K562 (cell line): ENCODE measurements at places on chromosomes 6 and 20. TPM values are rescaled to one million over a fixed set of nuclear protein-coding genes. Genes with fewer than 3 reads are reported as not detected.

SAMD10 gene
- 12.1 and 15.2 TPM in 2 replicates for total RNA-seq

BLTP3A gene
- 30.2 and 34.6 TPM in 2 replicates for total RNA-seq

BMP7 gene
- total RNA-seq: 0.13 and 0.18 TPM in 2 replicates

CALHM4 gene
- not detected in 2 replicates for total RNA-seq

DNA sequence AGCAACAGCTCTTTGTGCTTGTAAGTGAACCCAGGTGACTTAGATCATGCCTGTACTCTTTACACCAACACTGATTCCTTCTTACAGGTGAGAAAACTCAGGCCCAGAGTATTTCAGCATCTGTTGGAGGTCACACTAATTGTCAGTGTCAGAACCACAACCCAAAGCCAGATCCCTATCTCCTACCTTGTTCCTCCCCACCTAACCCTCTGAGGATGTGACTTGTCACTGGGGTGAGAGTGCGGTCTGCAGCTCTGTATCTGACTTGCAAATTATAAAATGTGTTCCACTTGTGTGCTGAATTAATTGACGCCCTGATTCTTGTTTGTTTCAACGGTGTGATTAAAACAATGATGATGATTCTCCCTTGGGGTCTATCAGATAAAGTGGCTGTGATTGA is 232.5 kb upstream of the KCNG1 start:
- no peak overlapping the region for H3K27ac ChIP-seq
- H3K4me3 ChIP-seq: no peak overlapping the region
- H3K4me1 ChIP-seq: no peaks in the 10 kb centered on the region

- H3K27me3 ChIP-seq: no peaks in the 10 kb centered on the region
- no peaks in the 10 kb centered on the region for H3K4me1 ChIP-seq
- no peaks in the 10 kb centered on the region for H3K36me3 ChIP-seq
- no peak overlapping the region for H3K27ac ChIP-seq
- no peak overlapping the region for H3K4me3 ChIP-seq
These were observed 302.5 kb downstream of the DHX35 start for GRCh38 chr20:39264506-39265172.

DNA sequence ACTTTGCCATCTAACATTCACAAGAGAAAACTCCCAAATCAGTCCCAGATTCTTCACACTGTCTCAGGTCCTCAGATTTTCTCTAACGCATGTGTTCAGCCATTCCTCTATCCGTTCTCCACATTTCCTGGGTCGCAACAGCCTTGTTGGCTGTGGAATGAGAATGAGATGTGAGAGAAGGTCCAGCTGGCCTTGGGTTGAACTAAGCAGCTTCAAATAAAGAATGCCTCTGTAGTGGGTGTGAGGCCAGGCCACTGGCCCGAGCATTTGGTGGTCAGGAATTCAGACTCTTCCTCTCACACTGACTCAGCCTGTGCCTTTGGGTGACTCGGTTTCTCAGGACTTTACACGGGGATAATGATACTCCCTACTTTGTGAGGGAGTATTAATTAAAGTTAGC is 73.8 kb upstream of the CCN6 start:
- no peaks in the 10 kb centered on the region for H3K36me3 ChIP-seq
- no peak for DNase-seq
- H3K27me3 ChIP-seq: peaks cover 15% of the 10 kb centered on the region; the same call in 1 of the 2 replicates
- no peak overlapping the region for H3K27ac ChIP-seq
- no peaks in the 10 kb centered on the region for H3K4me1 ChIP-seq

GRCh38 chr20:42587427-42587826 is 602.3 kb downstream of the PTPRT start:
- H3K4me1 ChIP-seq: no peaks in the 10 kb centered on the region
- no peak for DNase-seq
- H3K27ac ChIP-seq: no peak overlapping the region

DNA sequence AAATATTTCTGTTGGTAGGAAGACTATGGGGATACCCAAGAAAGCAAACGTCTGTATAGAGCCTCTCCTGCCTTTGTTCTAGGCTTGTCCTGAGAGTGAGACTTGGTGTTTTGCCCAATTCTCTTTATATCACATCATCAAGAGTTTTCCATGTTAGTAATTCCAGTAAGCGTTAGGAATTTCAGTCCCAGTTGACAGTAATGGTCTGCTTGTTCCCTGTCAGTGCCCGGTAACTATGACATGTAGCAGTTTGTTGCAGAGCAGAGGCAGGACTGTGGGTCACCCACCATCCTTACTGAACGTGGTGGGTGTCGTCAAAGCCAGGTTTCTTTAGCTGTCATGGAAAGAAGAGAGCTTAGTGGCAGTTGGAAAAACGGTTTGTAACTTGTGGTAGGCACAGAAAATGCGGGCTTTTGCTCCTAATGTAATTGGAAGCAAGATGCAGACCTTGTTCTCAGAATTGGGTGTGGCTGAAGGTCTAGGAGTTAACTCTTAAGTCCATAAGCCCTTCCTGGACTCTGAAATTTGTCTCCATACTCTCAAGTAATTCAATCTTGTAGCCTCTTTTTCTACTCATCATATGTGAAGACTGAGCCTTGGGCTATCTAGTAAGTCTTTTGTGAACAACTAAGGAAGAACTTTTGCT is 188.8 kb downstream of the TMEM242 start:
- no peak for DNase-seq
- peaks cover 3% of the 10 kb centered on the region; the same call in 2 of the 3 replicates for H3K4me1 ChIP-seq
- no peaks in the 10 kb centered on the region for H3K27me3 ChIP-seq
- no peak overlapping the region for H3K27ac ChIP-seq
- H3K4me3 ChIP-seq: no peak overlapping the region

- DNase-seq: no peak
- peaks cover 9% of the 10 kb centered on the region for H3K4me1 ChIP-seq
- peaks cover 31% of the 10 kb centered on the region for H3K27me3 ChIP-seq
- H3K36me3 ChIP-seq: no peaks in the 10 kb centered on the region
- no peak overlapping the region for H3K4me3 ChIP-seq
These were observed 32.5 kb downstream of the TFEB start for GRCh38 chr6:41702771-41703494.

- 0 out of 3 replicates have a peak, but pooled peaks cover 2% of the 10 kb centered on the region for H3K27me3 ChIP-seq
- no peaks in the 10 kb centered on the region for H3K36me3 ChIP-seq
- no peak overlapping the region for H3K27ac ChIP-seq
- H3K4me3 ChIP-seq: no peak overlapping the region
- peaks cover 14% of the 10 kb centered on the region for H3K4me1 ChIP-seq
These were observed 31.5 kb upstream of the TGM2 start for GRCh38 chr20:38196592-38196991.

- no peaks in the 10 kb centered on the region; the same call in 1 of the 2 replicates for H3K4me1 ChIP-seq
- no peak overlapping the region for H3K27ac ChIP-seq
- H3K27me3 ChIP-seq: no peaks in the 10 kb centered on the region; the same call in 2 of the 3 replicates
These were observed 3.3 kb downstream of the VSX1 start for GRCh38 chr20:25078662-25079061.

- peaks cover 97% of the 10 kb centered on the region for H3K27me3 ChIP-seq
- H3K36me3 ChIP-seq: no peaks in the 10 kb centered on the region
- H3K27ac ChIP-seq: no peak overlapping the region
- H3K4me3 ChIP-seq: no peak overlapping the region
- no peak for DNase-seq
- peaks cover 21% of the 10 kb centered on the region; the same call in 1 of the 2 replicates for H3K4me1 ChIP-seq
These were observed 12.1 kb upstream of the NTSR1 start for GRCh38 chr20:62696434-62696957.

GRCh38 chr6:163955756-163956155 is 541.2 kb downstream of the QKI start:
- H3K36me3 ChIP-seq: no peaks in the 10 kb centered on the region
- DNase-seq: no peak
- no peaks in the 10 kb centered on the region for H3K4me1 ChIP-seq
- H3K4me3 ChIP-seq: no peak overlapping the region

DNA sequence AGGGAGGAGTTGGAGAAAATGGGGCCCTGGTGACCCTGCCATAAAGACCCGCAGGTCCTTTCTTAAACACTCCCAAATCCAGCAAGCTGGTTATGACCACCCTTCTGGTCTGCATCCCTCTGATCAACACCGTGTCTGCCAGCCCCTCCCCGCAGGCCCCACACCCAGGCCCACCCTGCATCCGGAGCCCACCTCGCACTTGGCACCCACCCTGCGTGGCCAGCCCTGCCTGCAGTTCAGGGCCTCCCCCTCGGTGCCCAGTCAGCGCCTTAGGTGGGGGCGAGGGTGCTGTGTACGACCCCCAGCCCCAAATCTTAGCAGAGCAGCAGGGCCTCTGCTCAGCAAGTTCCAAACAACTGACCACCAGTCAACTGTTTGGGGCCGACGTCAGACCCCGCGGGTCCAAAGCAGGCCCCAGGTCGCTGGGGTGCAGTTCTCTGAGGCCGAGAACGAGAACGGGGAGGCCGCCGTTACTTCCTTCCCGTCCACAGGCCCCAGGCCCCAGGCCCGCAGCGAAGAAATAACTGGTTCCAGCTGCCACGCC is 1.2 kb downstream of the ACSS1 start:
- H3K4me1 ChIP-seq: peaks cover 7% of the 10 kb centered on the region; the same call in 2 of the 3 replicates
- DNase-seq: no peak
- no peaks in the 10 kb centered on the region for H3K36me3 ChIP-seq

DNA sequence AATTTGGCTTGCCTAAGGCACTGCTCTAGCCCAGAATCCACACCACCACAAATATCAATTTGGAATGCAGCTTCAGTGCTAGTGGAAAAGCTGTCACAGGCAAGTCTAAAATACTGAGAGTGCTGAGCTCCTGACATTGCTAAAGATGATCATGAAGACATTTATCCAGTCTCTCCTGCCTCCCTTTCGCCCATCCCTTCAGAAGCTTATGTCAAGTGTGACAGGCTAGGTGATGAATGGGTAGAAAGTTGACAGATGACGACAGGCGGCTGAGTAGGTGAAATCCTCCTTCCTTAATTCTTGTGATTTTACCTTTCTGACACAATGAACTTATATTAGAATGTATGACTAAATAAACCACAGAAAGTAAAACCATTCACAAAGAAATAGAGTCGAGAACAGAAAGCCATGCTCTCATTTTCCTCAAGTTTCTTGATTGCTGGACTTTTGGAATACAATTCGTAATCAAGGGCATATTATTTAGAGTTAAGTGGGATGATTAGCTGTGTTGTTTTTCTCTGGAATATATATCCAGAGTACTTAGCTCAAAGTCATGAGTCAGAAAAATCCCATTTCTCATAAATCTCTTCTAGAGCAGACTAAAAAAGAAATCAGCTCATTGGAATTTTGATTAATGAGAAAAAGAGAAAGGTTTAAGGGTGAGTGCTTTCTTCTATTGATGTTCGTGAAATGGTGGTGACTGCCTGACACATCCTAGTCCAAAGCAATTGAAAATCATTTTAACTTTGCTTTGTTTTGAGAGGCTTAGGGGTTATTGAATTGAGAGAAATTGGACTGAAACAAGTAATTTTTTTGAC is 1228.2 kb upstream of the CITED2 start:
- H3K27me3 ChIP-seq: no peaks in the 10 kb centered on the region
- no peaks in the 10 kb centered on the region for H3K36me3 ChIP-seq
- no peak for DNase-seq
- no peak overlapping the region for H3K4me3 ChIP-seq
- no peaks in the 10 kb centered on the region for H3K4me1 ChIP-seq
- H3K27ac ChIP-seq: no peak overlapping the region

GRCh38 chr6:40389254-40389653 is 197.9 kb downstream of the LRFN2 start:
- no peak overlapping the region for H3K27ac ChIP-seq
- H3K36me3 ChIP-seq: no peaks in the 10 kb centered on the region
- DNase-seq: no peak
- H3K27me3 ChIP-seq: peaks cover 38% of the 10 kb centered on the region
